ENCODE measurements at places on chromosomes 11 and 22.

DNA sequence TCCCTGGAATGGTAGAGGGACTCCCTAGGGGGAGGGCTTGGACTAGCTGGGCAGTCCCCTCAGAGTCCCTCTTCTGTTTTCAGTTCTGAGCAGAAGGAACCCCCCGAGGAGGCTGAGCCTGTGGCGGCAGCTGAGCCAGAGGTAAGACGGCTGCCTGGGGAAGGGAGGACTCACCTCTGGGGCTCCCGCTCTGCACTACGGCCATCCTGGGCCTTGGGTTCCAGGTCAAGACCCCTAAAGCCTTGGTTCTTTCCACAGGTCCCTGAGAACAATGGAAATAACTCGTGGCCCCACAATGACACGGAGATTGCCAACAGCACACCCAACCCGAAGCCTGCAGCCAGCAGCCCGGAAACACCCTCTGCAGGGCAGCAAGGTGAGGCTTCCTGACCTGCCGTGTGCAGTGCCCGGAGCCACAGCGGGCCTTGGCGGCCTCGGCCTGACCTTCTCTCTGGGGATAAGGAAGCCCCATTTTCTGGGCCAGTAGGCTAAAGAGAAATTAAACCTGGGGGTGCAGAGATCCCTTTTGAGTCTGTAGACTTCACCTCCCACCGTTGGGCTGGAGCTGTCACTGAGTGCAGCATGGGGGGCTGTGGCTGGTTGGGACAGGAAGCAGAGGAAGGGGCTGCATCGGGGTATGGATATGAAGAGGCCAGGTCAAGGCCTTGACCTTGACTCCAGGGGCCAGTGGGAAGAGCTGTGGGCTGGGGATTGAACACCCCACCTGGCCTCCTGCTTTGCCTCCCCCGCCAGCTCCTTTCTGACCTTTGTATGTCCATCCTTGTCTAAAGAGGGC lies 15.0 kb downstream of the INCENP start:
- DNase-seq = no peak
- peaks cover 5% of the 10 kb centered on the region for H3K36me3 ChIP-seq
- H3K4me3 ChIP-seq = no peak overlapping the region

- DNase-seq = peak; percentile 22
- H3K4me3 ChIP-seq = no peak overlapping the region
- H3K27me3 ChIP-seq = no peaks in the 10 kb centered on the region
- no peaks in the 10 kb centered on the region for H3K36me3 ChIP-seq
Measured at GRCh38 chr11:119832202-119832935, 103.4 kb upstream of the NECTIN1 start.

DNA sequence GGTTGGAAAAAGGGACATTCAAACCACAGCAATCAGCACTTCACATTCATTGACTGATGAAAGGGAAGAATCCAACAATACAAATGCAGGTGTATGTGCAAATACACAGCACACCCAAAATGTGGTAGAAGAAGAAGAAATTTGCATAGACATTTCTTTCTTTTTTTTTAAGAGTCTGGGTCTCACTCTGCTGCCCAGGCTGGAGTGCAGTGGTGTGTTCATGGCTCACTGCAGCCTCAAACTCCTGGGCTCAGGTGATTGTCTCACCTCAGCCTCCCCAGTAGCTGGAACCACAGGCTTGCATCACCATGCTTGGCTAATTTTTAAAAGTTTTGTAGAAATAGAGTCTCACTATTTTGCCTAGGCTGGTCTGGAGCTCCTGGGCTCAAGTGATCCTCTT lies 21.9 kb downstream of the CARS1 start:
- H3K36me3 ChIP-seq = peaks cover 52% of the 10 kb centered on the region
- no peak overlapping the region for H3K4me3 ChIP-seq
- no peaks in the 10 kb centered on the region for H3K27me3 ChIP-seq

GRCh38 chr22:22810471-22810870 lies 77.1 kb upstream of the IGLL5 start:
- no peak for DNase-seq
- H3K27me3 ChIP-seq = peaks cover 8% of the 10 kb centered on the region
- no peak overlapping the region for H3K4me3 ChIP-seq
- no peak overlapping the region for H3K27ac ChIP-seq

DNA sequence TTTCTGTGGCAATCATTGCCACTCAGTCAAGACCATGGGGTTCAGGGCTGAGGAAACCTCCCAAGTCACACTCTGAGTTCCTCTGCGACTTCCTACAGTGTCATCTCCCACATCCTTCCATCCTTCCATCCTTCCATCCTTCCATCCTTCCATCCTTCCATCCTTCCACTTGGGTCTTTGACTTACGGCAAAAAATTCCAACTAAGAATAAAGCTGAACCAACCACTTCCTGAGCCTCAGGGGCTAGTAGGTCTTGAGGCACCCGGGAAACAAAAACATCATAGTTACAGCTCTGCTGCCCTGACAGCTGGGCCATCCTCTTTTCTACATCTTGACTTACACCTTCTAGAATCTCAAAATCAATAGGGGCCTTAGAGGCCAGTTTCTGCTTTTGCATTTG lies 32.1 kb downstream of the EHF start:
- peaks cover 41% of the 10 kb centered on the region for H3K4me1 ChIP-seq
- no peak overlapping the region for H3K4me3 ChIP-seq
- DNase-seq = no peak
- H3K36me3 ChIP-seq = no peaks in the 10 kb centered on the region

- DNase-seq = no peak
- no peaks in the 10 kb centered on the region for H3K4me1 ChIP-seq
- H3K36me3 ChIP-seq = no peaks in the 10 kb centered on the region
- no peak overlapping the region for H3K4me3 ChIP-seq
- peaks cover 8% of the 10 kb centered on the region for H3K27me3 ChIP-seq
Measured at GRCh38 chr22:37206118-37206840, 6.0 kb downstream of the SSTR3 start.

DNA sequence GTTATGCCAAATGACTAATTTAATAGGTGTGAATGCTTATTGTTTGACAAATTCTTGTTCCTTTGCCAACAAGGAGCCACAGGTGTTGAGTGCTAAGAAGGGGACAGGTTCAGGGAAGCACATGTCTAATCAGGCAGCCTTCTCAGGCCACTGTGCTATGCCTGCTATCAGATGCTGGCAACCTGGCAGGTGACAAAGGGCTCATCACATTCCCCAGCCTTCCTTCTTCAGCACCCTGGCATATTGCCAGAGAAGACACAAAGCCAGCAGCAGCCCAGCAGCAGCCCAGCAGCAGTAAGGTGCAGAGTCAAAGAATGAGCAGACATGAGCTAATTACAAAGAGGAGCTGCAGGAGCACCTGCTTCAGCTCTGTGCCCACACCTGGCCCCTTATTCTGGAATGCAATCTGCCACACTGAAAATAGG lies 68.2 kb downstream of the GUCY1A2 start:
- H3K36me3 ChIP-seq = no peaks in the 10 kb centered on the region
- H3K4me1 ChIP-seq = no peaks in the 10 kb centered on the region
- no peaks in the 10 kb centered on the region for H3K27me3 ChIP-seq
- no peak for DNase-seq
- no peak overlapping the region for H3K4me3 ChIP-seq

DNA sequence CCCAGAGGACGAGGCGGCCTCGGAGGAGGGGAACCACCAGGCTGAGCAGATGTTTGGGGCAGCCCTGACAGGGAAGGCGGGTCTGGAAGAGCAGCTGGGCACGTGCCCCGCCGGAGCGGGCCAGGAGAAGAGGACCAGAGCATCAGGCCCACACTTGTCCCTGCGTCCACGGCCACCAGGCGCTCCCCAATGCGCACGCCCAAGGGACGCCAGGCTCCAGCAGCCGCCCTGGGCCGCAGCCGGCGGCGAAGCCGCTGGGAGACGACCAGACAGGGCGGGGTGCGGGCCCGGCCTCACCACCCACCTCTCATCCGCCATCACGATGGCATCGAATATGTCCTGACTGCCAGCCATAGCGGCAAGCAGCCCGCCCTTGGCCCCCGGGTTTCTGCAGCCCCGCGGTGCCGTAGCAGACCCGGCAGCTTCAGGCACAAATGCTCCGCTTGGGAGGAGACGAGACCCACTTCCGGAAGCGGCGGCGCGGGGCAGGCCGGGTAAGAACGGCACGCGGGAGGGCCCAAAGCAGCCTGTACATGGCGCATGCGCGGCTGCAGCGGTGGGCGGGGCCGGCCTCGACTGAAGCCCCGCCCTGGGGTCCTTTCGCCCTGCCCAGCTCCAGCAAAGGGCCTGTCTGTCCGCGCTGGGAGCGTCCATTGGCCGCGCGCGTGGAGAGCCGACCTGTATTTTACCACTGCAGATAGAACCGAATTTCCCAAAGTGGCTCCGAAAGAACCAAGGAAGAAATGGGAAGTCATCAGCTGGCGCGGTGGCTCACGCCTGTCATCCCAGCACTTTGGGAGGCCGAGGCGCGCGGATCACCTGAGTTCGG lies at the start of gene LTO1:
Gene LTO1, minus strand, starts transcription at position 468 of the 829 bp plus-strand sequence. Its CDS starts 114 bp downstream, at position 354.
- peaks cover 14% of the 10 kb centered on the region for H3K36me3 ChIP-seq
- peaks cover 11% of the 10 kb centered on the region for H3K4me1 ChIP-seq
- peak within 1 kb of the TSS; percentile 97 for H3K27ac ChIP-seq
- no peaks in the 10 kb centered on the region for H3K27me3 ChIP-seq
- H3K4me3 ChIP-seq = peak within 1 kb of the TSS; percentile 86

- H3K4me3 ChIP-seq = peak overlapping the region; percentile 87
- peaks cover 15% of the 10 kb centered on the region for H3K4me1 ChIP-seq
- no peaks in the 10 kb centered on the region for H3K27me3 ChIP-seq
- H3K27ac ChIP-seq = no peak overlapping the region
Measured at GRCh38 chr22:20919718-20920117, 2.5 kb downstream of the CRKL start.

GRCh38 chr22:37529652-37530345 lies 10.6 kb upstream of the CARD10 start:
- H3K36me3 ChIP-seq = no peaks in the 10 kb centered on the region
- no peaks in the 10 kb centered on the region for H3K27me3 ChIP-seq
- H3K4me3 ChIP-seq = no peak overlapping the region
- no peak for DNase-seq
- peaks cover 37% of the 10 kb centered on the region for H3K4me1 ChIP-seq

GRCh38 chr11:87879118-87879517 lies 296.1 kb downstream of the RAB38 start:
- H3K4me1 ChIP-seq = no peaks in the 10 kb centered on the region
- no peaks in the 10 kb centered on the region for H3K27me3 ChIP-seq
- H3K4me3 ChIP-seq = no peak overlapping the region
- no peaks in the 10 kb centered on the region for H3K36me3 ChIP-seq
- no peak for DNase-seq

GRCh38 chr11:44065161-44065661 lies 859 bp upstream of the ACCS start:
- H3K27ac ChIP-seq = no peak overlapping the region
- H3K27me3 ChIP-seq = no peaks in the 10 kb centered on the region
- peaks cover 9% of the 10 kb centered on the region for H3K4me1 ChIP-seq
- no peak overlapping the region for H3K4me3 ChIP-seq
- no peaks in the 10 kb centered on the region for H3K36me3 ChIP-seq
- DNase-seq = no peak

DNA sequence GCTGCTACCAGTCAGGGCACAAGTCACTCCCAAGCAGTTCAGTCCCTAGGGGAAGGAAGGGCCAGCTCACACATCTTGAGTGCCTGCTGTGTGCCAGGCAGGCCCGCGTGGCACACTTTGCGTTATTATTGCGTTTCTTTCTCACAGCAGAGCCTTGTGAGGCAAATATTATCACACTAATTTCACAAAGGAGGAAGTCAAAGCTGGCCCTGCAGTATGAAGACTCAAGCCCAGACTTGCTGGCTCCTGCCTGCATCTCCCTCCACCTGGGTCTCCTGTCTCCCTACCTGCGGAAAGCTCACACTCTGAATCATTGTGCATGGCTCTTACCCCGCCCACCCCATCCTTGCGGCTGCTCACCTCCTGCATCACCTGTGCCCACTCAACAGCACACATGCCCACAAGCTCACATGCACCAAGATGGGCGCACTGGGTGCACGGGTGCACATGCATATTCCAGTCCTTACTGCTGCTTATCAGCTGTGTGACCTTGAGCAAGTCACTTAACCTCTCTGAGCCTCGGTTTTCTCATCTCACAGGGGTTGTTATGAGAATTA lies 31.7 kb upstream of the P2RY2 start:
- no peaks in the 10 kb centered on the region for H3K27me3 ChIP-seq
- H3K36me3 ChIP-seq = no peaks in the 10 kb centered on the region
- H3K27ac ChIP-seq = no peak overlapping the region
- H3K4me1 ChIP-seq = peaks cover 17% of the 10 kb centered on the region

GRCh38 chr11:66919923-66920322 lies 38.3 kb downstream of the PC start:
- no peak overlapping the region for H3K27ac ChIP-seq
- no peaks in the 10 kb centered on the region for H3K27me3 ChIP-seq
- no peaks in the 10 kb centered on the region for H3K36me3 ChIP-seq
- H3K4me3 ChIP-seq = no peak overlapping the region

- no peaks in the 10 kb centered on the region for H3K4me1 ChIP-seq
- no peak for DNase-seq
- no peak overlapping the region for H3K27ac ChIP-seq
- H3K4me3 ChIP-seq = no peak overlapping the region
Measured at GRCh38 chr11:79366218-79366617, 74.6 kb downstream of the TENM4 start.

GRCh38 chr22:30823015-30823370 lies 128.3 kb downstream of the OSBP2 start:
- DNase-seq = no peak
- H3K27ac ChIP-seq = no peak overlapping the region
- peaks cover 9% of the 10 kb centered on the region for H3K4me1 ChIP-seq
- peaks cover 13% of the 10 kb centered on the region for H3K27me3 ChIP-seq

GRCh38 chr11:449889-450808 lies at the start of gene PTDSS2:
Gene PTDSS2 (plus strand): TSS chr11:450279. CDS start chr11:450456, 177 bp downstream.
- peak within 1 kb of the TSS; percentile 84 for H3K4me3 ChIP-seq
- peaks cover 8% of the 10 kb centered on the region for H3K4me1 ChIP-seq
- H3K27ac ChIP-seq = peak within 1 kb of the TSS; percentile 86
- H3K27me3 ChIP-seq = no peaks in the 10 kb centered on the region
- H3K36me3 ChIP-seq = peaks cover 7% of the 10 kb centered on the region

DNA sequence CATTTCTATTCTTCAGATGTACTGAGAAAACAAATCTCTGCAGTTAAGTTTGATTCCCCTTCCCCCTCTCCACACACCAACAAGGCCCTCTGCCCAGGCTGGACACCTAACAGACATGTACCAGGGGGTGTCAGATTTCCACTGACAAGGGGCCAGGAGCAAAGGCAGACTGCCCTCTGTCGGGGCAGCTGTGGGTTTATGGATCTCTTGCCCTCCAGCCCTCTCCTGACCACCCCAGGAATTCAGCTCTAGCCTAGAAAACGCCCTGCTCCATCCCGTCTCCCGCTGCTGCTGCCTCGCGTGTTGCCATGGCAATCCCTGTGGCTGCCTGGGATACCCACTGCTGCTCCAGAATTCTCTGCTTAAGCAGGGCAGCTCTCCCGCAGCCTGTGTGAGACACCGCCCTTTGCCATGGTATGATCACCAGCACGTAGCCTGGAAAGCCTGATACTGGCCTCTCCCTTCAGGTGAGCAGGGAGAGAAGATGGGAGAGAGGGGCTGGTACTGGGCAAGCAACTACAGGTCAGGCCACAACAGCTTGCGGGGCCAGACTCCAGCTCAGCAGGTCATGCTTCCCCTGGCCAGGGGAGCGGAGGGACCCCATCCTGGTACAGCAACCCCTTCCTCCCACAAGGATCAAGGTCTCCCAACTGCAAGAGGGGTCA lies 41.6 kb downstream of the BUD13 start:
- H3K27me3 ChIP-seq = peaks cover 14% of the 10 kb centered on the region
- peak; percentile 7 for DNase-seq
- H3K4me3 ChIP-seq = no peak overlapping the region
- H3K36me3 ChIP-seq = no peaks in the 10 kb centered on the region

- no peaks in the 10 kb centered on the region for H3K36me3 ChIP-seq
- no peaks in the 10 kb centered on the region for H3K27me3 ChIP-seq
- H3K4me3 ChIP-seq = no peak overlapping the region
- DNase-seq = no peak
Measured at GRCh38 chr11:18865951-18866350, 73.3 kb downstream of the MRGPRX1 start.

GRCh38 chr11:70460964-70461363 lies 62.6 kb downstream of the CTTN start:
- no peaks in the 10 kb centered on the region for H3K27me3 ChIP-seq
- H3K27ac ChIP-seq = no peak overlapping the region
- DNase-seq = no peak
- no peaks in the 10 kb centered on the region for H3K36me3 ChIP-seq
- no peaks in the 10 kb centered on the region for H3K4me1 ChIP-seq
- H3K4me3 ChIP-seq = no peak overlapping the region
